ENCODE measurements at places on chromosomes 7 and 10.

GRCh38 chr7:106763717-106764116 is 101.4 kb upstream of the PIK3CG start:
- no peak for DNase-seq

DNA sequence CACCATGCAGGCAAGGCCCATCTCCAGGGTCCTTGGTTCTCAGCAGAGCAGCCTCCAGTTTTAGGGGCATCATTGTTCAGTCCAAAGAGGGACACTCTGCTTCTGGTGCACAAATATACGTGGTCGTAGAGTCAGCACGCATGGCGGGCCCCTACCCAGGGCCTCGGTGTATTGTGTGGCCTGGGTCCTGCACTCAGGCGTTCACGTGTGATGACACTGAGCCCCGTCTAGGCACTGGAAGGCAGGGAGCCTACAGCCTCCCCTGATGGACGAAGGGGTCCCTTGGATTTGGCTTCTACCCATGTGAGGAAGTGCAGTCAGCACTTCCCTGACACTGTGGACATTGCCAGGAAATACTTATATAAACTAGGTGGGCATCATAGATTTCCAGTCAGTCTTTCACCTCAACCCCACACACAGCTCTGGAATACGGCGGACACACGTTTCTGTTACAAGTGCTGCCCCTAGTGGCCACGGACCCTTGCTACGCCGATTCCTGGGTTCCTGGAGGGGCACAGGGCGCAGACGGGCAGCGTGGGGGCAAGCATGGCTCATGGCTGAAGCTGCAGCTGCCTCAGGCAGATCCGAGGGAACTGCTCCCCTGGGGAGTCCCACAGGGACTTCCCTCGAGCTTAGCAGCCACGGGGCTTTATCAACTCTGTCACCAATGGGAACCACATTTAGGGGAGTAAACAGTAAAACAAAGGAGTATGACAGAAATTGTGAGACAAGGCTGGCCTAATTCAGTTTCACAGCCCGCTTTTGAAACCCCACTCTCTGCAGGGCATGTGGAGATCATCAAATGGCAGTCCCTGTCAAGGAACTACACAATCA is 25.4 kb downstream of the AIFM2 start:
- DNase-seq, result no peak

DNA sequence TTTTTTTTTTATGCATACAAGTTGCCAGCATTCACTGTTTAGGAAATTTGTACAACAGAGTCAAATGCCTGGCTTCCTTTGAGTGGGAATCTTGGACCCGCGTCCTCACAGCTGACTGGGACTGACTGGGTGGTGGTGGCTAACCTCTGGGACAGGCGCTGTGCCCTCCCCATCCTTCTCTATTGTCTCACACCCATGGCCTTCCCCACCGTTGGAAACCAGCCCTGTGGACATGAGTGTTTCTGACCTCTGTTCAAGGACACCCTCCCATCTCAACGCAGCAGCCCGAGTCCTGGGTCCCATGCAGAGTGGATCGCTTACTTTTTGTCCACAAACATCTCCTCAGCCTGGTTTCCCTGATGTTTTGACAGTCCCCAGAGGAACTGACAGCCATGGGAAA is 125.1 kb upstream of the PPIF start:
- no peak for DNase-seq

DNA sequence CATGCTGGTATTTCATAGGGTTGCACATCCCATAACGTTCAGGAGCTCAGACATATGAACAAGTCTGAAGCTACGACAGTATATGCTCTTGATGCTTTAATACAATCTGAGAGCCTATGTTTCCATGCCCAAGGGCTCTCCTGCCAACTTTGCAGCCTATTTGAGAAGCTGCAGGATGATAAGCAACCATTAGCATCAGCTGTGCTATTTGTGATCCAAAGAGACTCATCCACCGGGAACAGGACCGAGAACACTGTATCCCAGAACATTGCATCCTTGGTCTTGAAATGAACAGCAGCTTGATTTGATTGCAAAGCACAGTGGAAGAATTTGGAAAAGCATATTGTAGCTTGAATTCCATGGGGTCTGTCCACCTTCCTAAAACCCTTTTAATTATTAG is 156.2 kb upstream of the PTER start:
- DNase-seq, result no peak

DNA sequence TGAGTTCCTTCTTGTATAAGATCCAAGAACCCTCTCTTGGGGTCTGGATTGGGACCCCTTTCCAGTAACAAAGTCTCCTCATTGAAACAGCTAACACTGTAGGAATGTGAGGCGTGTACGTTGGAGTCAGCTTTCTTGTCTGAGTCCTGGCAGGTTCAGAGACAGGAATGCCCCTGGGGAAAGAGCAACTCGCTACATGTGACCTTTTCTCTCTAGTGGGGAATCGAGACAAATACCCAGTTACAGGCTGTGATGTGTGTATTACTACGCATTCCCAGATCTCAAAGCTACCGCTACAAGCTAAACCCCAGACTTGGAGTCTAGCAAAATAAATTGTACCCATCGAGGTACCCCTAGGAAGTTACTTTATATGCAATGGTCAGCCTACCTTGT is 85.6 kb upstream of the FRMD4A start:
- DNase-seq, result no peak

GRCh38 chr7:69600710-69601519 is 2.6 kb downstream of the AUTS2 start:
- no peak for DNase-seq

- no peak for DNase-seq
Observed at GRCh38 chr7:17095931-17096330, 202.5 kb upstream of the AHR start.

DNA sequence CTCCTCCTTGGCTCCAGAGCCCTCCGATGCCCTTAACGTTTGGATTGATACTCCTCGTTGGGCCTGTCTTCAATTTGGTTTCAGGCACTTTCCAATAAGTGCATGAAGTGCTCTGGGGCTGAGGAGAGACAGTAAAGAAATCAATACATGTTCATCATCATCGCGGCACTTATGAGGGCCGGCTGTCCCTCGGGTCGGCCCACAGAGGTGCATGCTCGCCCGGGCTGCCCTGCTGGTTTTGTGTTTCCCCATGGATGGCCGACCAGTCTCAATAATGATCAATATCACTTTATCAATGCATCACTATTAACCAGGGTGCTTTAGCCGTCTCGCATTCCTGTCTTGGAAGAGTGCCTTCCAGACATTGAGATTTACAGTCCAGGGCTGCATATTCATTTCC is 154.2 kb downstream of the EBF3 start:
- DNase-seq, result no peak

GRCh38 chr10:118732245-118733165 is 22.3 kb downstream of the CACUL1 start:
- no peak for DNase-seq

DNA sequence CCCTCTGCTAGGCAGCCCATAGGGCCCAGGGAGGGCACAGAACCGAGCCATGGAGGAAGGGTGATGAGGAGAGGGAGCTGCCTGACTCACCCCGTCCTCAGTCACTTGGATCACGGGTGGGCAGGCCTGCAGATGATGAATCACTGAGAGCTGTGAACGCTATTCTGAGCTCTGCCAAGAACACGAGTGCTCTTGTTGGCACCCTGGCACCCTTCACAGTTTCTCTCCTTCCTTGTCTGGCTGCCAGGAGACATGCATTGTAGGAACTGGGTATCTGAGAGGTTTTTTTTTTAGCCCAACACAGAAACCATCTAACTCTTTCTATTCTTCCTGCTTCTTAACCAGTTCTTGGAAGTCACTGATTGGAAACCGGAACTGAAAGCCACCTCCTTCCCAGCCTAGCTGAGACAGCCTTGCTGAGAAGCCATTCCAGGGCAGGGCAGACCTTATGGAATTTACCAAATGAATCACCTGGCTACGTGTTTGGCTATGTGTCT is 82.1 kb downstream of the SLC37A3 start:
- DNase-seq, result no peak

DNA sequence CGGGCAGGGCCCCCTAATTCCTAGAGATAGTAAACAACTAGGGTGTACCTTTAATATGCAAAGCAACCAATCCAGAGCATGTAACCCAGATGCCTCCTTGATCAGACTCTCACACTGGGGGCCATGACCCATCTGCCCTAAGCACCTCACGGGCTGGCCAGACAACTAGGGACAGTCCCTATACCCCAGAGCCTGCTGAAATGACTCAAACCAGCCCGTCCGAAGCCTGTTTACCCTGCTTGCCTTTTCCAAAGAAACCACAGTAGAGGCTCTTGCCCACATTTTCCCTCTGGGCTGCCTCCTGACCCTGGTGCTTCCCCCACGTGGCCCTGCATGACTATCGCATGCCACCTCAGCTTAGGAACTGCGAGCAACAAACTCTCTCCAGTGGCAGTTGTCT is 46.2 kb downstream of the RGS10 start:
- DNase-seq, result no peak

- no peak for DNase-seq
Observed at GRCh38 chr10:33155720-33156638, 178.5 kb downstream of the NRP1 start.

DNA sequence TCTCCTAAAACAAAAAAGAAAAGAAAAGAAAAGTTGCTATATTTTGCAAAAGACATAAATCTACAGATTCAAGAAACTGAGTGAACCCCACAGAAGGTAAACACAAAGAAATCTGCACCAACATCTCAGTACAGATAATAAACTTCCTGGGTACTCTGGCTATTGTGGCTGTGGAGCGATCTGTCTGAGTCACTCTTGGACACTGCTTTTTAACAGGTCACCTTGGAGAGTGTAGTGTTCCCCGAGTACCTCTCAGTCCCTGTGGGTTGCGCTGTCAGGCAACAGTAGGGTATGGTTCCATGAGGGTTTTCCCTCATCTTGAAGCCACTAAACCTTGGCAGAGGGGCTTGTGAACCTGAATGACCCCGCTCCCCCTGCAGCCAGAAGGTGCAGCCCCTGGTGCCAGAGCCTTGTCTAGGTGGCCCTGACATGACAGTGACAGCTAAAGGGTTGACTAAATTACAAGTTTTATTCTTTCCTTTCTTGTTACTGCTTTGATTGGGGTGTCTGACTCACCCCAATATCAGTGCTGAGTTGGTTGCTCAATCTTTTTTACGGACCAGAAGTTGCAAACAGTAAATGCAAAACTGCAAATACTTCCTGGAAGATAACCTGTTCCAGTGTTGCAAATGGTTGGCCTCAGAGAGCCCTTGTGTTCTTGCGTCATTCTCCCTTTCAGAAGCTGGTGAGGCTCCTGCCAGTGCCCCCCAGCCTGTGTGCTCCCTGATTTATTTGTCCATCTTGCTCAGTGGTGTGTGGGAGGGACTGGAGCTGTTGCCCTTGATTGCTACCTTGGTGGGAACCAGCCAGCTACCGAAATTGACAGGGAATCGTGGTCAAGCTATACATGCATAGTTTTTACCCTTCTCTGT is 30.6 kb downstream of the POR start:
- DNase-seq, result no peak

- no peak for DNase-seq
Observed at GRCh38 chr7:82694022-82694421, 250.4 kb upstream of the CACNA2D1 start.

DNA sequence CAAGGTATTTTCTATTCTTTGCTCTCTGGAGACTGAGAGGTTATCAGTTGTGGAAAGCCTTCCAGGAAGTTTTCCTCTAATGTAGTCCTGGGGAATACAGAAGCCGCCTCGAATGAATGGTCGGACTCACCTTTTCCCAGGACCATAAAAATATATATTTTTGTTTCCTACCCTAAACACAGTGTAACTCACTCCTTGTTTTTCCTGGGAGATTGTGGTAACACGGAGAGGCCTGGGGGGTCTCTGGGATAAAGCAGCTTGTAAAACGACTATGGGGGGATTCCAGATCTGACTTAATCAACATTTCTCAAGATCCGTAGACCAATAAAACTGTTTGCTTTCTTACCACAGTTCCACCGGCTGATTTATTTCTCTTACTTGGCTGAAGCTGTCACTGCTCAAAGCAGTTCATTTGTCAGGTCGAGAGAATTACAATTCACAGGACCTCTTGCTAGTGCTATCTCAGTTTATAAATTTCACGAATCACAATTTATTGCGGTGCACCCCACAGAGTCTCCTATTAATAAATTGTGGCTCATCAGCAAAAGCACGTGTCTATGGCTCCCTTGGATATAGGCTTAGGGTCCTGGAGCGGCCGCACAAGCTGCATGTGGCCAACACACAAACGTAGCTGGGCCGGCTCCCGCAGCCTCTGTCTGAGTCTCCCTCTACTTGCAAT is 176.3 kb upstream of the BMPER start:
- no peak for DNase-seq

DNA sequence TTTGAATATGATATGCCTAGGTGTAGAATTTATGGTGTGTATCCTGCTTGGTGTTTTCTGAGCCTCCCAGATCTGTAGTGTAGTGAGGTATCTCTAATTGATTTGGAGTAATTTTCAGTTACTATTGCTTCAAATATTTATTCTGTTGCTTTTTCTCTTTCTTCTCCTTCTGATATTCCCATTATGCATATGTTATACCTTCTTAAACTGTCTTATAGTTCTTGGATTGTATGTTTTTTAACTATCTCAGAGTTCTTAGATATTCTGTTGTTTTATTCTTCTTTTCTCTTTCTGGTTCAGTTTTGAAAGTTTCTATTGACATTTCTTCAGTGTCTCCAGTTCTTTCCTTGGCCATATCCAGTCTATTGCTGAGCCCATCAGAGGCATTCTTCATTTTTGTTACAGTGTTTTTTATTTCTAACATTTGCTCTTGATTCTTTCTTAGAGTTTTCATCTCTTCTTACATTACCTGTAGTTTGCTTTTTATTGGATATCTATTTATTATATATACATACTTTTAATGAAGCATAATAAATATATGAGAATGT is 205.4 kb upstream of the LRGUK start:
- no peak for DNase-seq

- no peak for DNase-seq
Observed at GRCh38 chr10:69364232-69364940, 52.3 kb downstream of the TACR2 start.

DNA sequence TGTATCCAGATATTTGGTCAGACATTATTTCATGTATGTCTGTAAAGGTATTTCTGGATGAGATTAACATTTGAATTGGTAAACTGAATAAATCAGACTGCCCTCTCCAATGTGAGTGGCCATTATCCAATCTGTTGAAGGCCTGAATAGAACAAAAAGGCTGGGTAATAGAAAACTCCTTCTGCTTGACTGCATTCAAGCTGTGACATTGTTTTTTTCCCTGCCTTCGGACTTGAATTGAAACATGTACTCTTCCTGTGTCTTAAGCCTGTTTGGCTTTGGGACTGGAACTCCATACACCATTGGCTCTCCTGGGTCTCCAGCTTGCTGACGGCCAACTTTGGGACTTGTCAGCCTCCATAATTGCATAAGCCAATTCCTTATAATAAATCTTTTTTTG is 36.0 kb upstream of the ARHGAP21 start:
- DNase-seq, result no peak

- DNase-seq, result no peak
Observed at GRCh38 chr10:98135222-98135899, 904 bp downstream of the R3HCC1L start.

Measured in activated gamma-delta T cell (primary cell).